Panc1 (cell line): ENCODE measurements at places on chromosomes 12 and 14. TPM values are rescaled to one million over a fixed set of nuclear protein-coding genes. Genes with fewer than 3 reads are reported as not detected.

The CD4 gene
- total RNA-seq: 0.23 TPM

DNA sequence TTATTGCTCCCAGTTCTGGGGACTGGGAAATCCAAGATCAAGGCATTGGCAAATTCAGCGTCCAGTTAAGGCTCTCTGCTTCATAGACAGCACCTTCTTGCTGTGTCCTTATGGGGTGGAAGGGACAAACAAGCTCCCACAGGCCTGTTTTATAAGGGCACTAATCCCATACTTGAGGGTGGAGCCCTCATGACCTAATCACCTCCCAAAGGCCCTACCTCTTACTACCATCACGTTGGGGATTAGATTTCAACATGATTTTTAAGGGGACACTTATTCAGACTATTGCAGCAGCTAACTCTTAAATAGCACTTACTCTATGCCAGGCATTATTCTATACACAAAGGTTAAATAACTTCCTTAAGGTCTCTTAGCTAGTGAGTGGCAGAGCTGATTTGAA is 17.3 kb downstream of the TOGARAM1 start:
- no peaks in the 10 kb centered on the region for H3K36me3 ChIP-seq
- H3K27ac ChIP-seq: no peak overlapping the region
- DNase-seq: no peak
- H3K4me1 ChIP-seq: no peaks in the 10 kb centered on the region

DNA sequence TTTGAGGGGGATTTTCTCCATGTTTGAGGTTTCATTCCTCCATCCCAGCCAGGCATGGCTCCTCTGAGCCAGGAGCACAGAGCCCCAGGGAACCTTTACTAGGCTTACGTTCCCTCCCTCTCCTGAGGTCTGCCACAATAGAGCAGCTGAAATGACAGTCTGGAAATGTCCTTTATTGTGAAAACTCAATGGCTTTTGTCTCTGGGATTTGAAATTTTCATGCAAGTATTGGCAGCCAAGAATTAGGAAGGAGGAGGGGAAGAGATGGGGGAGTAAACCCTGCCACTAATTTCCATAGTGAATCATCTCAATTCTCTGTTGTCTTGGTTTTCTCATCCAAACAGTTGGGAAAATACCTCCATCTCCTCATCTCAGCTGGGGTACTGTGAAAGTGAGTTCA is 2.6 kb upstream of the PLEKHG3 start:
- H3K4me1 ChIP-seq: peaks cover 20% of the 10 kb centered on the region
- H3K27ac ChIP-seq: no peak overlapping the region
- no peak for DNase-seq
- no peaks in the 10 kb centered on the region for H3K27me3 ChIP-seq
- no peak overlapping the region for H3K4me3 ChIP-seq
- H3K36me3 ChIP-seq: no peaks in the 10 kb centered on the region; the same call in none of the 2 replicates

The KRT6A gene
- total RNA-seq: not detected

- no peaks in the 10 kb centered on the region for H3K4me1 ChIP-seq
- no peaks in the 10 kb centered on the region for H3K36me3 ChIP-seq
- no peak overlapping the region for H3K27ac ChIP-seq
- H3K4me3 ChIP-seq: no peak overlapping the region
- H3K27me3 ChIP-seq: no peaks in the 10 kb centered on the region
- no peak for DNase-seq
These were observed 645.0 kb upstream of the NOVA1 start for GRCh38 chr14:27242874-27243273.

The OR4K5 gene
- total RNA-seq: not detected

The MANSC4 gene
- not detected for total RNA-seq
